ENCODE measurements at places on chromosomes 11 and 22. TPM values are rescaled to one million over a fixed set of nuclear protein-coding genes. Genes with fewer than 3 reads are reported as not detected.

The CRYBB2 gene
- total RNA-seq = not detected

The HOATZ gene
- total RNA-seq = not detected

The PGR gene
- total RNA-seq = not detected

The SLC7A4 gene
- not detected for total RNA-seq
